Stimulated activated CD4-positive, alpha-beta T cell treated with anti-CD3 and anti-CD28 coated beads, Interleukin-1b, Interleukin-23, amount 100 ng/mL, for 48 hours (primary cell): ENCODE measurements at places on chromosomes 12 and 14.
A peak's percentile ranks its signal among the peaks of the same experiment; 100 is the strongest.

DNA sequence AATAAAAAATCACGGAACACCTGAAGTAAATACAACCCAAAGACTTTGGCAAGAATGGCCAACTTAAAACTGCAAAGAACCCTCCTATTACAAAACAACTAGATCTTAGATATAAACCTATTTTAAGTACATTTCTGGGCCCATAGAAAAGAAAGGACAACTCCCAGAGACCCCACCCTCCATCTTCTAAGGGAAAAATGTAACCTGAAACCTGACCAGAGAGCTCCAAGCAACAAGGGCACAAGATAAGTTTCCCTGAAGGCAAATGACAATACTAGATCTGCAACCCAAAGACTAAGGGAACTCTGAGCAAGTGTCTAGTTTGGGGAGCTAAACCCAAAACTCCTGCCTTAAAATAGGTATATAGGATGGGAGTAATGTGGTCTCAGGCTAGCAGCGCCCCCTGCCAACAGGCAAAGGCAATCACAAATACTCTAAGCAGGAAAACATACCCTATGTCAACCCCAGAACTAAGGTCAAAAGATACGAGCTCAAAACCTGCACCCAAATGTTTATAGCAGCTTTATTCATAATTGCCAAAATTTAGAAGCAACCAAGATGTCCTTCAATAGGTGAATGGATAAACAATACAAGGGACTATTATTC, 218.9 kb downstream of the ITPR2 start:
- no peak for DNase-seq

DNA sequence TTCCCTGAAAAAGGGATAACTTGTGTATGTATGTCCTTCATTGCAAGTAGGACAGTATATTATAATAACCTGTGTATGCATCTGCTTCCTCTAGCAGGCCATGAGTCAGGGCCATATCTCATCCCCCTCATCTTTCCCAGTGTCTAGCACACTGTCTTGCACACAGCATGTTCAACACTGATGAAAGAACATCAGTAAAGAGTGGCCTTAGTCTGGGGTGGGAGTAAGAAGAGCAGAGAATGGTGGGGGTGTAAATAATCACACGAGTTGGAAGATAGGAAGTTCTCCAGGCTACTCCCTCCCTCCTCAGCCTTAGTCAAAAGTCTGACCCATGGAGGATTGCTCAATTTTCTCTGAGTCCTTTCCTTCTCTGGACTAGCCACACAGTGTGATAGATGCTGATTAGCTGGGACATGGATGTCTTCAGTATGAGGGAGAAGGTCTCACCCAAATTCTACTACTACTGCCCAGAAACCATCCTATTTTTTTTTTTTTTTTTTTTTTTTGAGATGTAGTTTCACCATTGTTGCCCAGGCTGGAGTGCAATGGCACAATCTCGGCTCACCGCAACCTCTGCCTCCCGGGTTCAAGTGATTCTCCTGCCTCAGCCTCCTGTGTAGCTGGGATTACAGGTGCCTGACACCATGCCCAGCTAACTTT, 14.6 kb upstream of the SP1 start:
- DNase-seq, result no peak

GRCh38 chr12:96210376-96211055, 16.3 kb downstream of the ELK3 start:
- DNase-seq, result peak; percentile 56

DNA sequence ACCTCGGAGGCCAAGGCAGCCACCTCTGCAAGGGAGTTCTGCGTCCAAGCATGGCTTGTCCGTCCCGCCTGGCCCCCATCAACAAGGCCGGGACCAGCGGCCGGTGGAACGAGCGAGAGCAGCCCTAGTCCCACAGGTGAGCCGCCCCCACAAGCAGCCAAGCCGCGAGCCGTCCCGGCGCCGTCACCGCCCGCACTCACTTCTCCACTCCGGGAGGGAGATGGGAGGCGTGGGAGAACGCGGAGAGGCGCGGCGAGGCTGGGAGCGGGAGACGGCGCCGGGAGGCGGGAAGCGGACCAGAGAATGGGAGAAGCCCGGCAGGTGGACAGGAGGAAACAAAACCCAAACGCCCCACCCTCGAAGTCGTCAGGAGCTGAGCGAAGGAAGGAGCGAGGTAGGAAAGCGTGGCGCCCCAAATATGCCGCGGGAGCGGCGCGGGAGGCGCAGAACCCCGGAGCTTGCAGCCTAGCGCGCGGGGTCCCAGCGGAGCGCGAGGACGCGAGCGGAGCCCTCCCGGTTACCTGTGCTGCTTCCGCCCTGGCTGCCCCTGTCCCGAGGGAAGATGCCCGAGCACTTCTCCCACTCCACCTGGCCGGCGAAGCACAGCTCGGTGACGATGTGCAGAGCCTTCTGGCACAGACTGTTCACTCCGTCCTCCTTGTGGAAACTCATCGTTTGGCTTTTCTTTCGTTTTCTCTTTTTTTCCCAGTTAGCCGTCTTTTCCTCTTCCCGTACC, 600 bp downstream of the SYT10 start:
- DNase-seq, result no peak

- no peak for DNase-seq
These were observed 10.1 kb upstream of the NT5DC3 start for GRCh38 chr12:103851127-103851526.

- no peak for DNase-seq
These were observed 29.9 kb upstream of the TEX22 start for GRCh38 chr14:105368426-105368825.

DNA sequence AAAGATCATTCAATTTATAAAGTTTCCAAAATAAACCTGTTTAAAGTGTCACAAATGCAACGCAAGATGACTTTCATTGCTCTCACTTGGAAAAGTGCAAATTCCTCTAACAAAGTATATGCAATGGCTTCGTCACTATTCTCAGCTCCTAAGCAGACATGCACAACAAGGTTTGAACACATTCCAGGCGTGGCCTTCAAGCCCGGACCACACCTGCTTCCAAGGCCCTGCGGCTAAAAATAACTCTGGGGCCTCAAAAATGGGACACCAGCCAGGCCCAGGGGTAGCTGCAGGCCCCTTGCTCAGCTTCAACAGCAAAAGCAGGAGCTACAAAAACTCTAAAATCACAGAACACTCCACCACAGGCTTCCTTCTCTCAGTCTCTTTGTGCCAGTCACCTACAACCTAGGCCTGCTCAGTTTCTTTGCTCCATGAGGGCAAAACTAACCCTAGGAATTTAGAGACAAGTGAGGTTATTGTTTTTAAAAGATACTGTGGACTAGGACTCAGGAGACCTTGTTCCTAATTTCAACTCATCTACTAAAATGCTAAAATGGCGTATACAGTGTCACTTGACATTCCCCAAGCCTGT, 29.3 kb downstream of the DUSP16 start:
- DNase-seq, result no peak

- DNase-seq, result no peak
These were observed 60.4 kb downstream of the PPP1R36 start for GRCh38 chr14:64610049-64610746.

DNA sequence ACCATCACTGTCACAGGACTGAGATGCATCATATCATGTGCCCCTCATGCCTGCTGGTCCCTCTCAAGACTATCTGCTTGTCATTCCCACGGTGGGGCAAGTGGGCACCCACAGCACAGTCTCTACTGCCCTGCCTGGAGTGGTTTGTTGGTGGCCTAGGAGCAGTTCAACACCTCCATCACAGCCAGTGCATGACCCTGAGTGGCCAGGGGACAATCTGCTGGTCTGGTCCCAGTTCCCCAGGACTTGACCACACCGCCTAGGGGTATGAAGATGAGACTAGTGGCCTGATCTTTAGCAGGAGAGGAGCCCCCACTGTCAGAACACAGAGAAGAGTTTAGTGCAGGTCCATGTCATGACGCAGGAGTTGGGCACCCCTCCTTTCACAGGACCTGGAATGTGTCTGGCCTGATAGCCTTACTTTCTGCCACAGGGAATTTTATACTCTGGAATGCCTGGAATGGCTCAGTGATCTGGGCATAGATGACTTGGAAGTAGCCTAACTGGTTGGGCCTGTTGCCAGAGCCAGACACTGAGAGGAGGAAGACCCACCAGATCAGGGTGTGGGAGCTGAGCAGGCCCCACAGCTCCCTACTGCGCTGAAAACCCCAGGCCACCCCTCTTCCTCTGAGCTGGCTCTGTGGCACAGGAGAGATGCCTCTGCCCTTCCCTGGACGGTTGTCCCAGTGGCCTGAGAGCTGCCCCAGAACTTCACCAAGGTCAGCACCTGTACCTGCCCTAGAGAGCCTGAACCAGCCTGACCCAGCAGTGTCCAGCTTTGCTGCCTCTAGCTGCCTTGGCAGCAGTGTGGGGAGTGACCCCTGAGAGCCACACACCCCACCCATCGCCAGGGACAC, 83.3 kb downstream of the PUS7L start:
- DNase-seq, result no peak

DNA sequence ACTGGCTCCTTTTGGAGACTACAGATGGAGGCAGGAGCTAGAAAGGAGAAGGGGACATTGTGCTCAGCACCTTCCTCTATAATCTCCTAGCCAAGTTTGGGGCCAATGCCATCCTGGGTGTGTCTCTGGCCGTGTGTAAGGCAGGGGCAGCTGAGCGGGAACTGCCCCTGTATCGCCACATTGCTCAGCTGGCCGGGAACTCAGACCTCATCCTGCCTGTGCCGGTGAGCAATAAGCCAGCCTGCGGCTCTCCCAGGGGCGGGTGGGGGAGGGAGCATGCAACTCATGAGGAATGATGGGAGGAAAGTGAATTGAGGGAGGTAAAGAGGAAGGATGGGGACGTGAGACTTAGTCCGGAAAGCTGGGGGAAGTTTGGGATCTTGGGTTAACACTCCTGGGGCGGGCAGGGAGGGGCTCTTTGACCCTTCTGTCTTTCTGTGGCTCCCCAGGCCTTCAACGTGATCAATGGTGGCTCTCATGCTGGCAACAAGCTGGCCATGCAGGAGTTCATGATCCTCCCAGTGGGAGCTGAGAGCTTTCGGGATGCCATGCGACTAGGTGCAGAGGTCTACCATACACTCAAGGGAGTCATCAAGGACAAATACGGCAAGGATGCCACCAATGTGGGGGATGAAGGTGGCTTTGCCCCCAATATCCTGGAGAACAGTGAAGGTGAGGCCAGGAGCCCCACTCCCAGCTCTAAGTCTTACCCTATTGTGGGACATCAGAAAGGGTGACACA, 3.3 kb downstream of the ENO2 start:
- no peak for DNase-seq

- DNase-seq, result no peak
These were observed 42.9 kb upstream of the ATP23 start for GRCh38 chr12:57898308-57898970.

- no peak for DNase-seq
These were observed 174.2 kb upstream of the E2F7 start for GRCh38 chr12:77239617-77240016.

DNA sequence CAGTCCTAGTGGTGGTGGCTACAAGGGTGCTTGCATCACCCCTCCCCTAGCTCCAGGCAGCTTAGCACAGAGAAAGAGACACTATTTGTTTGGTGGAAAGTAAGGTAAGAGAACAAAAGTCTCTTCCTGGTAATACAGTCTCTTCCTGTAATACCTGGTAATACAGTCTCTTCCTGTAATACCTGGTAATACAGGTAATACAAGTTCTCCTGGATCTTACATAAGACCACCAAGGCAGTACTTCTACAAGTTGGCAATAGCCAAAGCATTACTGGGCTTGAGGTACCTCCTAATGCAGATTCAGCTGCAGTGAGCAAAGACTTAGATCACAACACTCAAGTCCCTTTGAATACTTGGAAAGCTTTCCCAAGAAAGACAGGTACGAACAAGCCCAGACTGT, 77.0 kb downstream of the CATSPERB start:
- no peak for DNase-seq

GRCh38 chr12:6430124-6430989, 14.4 kb upstream of the CD27 start:
- DNase-seq, result peak; percentile 69

DNA sequence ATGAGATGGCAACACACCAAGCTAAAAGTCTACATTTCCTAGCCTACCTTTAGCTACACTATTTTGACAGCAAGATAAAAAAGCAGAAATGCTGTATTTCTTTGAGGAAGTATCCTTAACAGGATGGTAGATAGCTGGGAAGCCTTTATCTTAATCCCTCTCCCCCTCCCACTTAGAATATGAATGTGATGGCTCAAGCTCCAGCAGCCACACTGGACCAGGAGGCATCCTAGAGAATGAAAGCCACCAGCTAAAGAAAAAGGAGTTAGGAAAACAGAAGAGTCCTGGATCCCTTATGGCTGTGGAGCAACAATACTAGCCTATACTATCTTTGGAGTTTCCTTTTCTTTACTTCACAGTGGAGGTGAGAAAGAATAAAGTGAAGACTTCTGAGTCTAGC, 15.1 kb downstream of the NAP1L1 start:
- DNase-seq, result no peak

DNA sequence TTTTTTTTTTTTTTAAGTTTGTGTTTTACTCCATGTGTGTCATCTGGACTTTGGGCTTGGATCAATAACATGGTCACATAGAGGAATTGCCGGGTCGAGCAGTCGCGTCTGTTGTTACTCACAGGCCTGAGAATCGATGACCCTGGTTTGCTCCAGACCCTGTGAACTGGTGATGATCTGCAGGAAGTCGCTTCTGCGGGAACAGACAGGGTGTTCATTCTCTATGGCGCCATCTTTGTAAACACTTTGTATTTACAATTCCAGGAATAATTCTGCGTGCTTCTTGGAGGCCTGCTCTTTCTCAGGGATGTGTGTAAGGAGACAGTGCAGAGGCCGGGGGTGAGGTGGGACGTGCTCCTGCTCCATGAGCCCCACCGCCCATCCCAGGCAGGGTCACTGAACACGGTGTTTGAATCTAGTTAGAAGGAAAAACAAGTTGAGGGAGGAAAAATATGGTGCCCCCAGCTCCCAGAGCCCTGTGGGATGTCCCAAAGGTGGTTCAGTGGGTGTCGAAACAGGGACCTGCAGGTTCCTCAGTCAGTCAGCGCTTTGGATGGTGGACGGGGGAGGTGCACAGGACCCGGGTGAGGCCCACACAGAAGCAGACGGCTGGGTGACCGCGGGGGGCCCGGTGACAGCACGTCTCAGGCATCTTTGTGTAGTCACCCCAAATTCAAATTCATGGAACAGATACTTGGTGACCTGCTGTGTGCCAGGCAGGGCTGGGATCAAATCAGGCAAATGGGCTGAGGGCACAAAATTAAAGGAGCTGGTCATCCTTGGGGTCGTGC, 58.8 kb downstream of the ADGRD1 start:
- DNase-seq, result no peak

DNA sequence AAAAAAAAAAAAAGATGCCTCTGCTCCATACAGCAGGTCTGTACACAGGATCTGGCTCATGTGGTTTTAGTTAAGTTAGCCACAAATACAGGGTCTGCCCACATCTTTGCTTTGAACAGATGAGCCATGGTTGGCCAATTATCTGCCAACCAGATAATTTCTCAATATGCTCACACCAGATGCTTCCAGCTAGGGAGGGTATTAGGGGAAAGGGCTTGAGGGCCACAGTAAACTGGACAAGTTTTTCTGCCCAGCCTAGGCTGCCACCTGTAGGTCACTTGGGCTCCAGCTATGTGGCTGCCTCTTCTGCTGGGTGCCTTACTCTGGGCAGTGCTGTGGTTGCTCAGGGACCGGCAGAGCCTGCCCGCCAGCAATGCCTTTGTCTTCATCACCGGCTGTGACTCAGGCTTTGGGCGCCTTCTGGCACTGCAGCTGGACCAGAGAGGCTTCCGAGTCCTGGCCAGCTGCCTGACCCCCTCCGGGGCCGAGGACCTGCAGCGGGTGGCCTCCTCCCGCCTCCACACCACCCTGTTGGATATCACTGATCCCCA, 776 bp downstream of the RDH5 start:
- no peak for DNase-seq
